T-helper 17 cell (primary cell): ENCODE measurements at places on chromosomes 3 and 15. TPM values are rescaled to one million over a fixed set of nuclear protein-coding genes. Genes with fewer than 3 reads are reported as not detected.

Gene ESYT3
- 0.40 TPM for total RNA-seq

Gene IL5RA
- total RNA-seq = 10.4 TPM

Gene CCR4
- 117 TPM for total RNA-seq

Gene BFSP2
- total RNA-seq = 1.2 TPM

Gene SCAANT1
- total RNA-seq = 1.7 TPM

Gene RTP3
- not detected for total RNA-seq

DNA sequence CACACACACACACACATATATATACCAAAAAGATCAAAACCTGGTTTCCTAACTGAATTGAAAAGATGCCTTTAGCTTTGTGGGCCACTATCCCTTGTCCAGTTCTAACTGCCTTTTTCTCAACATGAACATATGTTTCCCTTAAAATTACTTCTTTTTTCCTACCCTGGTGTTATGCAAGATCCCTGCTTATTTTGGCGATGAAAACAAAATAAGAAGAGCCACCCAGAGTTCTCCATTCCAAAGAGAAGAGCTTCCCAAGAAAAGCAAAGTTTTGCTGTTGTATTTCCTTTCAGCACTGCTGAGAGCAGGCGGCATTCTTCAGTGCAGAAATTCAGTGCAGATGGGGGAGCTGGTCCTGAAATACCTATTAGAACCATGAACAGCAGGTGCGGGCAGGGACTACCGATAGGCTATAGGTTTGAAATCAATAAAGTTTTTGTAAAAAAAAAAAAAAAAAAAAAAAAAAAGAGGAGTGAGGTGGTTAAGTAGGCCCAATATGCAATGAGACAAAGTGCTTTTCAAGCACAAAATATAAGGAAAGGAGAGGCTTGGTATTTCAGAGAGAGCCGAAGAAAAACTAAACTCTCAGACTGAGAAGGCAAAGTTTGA lies 238.0 kb downstream of the FOXP1 start:
- H3K36me3 ChIP-seq = peaks cover 4% of the 10 kb centered on the region
- no peak for DNase-seq
- H3K4me1 ChIP-seq = peaks cover 15% of the 10 kb centered on the region
- no peak overlapping the region for H3K4me3 ChIP-seq
- no peaks in the 10 kb centered on the region for H3K27me3 ChIP-seq

DNA sequence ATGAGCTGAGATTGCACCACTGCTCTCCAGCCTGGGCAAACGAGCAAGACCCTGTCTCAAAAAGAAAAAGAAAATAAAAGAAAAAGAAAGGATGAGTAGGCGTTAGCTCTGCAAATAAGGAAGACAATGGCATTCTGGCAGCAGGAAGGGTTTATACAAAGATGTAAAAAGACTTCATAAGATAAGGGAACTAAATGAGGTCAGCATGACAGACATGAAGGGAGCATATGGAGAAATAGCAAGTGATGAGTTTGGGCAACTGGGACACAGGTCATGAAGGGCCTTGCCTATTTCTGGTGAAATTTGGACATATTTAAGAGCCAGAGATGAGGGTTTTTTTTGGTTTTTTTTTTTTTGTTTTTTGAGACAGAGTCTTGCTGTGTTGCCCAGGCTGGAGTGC lies 24.5 kb downstream of the TMEM266 start:
- DNase-seq = no peak
- peaks cover 65% of the 10 kb centered on the region for H3K27me3 ChIP-seq
- no peak overlapping the region for H3K4me3 ChIP-seq
- H3K4me1 ChIP-seq = peaks cover 6% of the 10 kb centered on the region
- H3K36me3 ChIP-seq = peaks cover 7% of the 10 kb centered on the region

- H3K4me1 ChIP-seq = peaks cover 3% of the 10 kb centered on the region
- H3K27ac ChIP-seq = no peak overlapping the region
- H3K36me3 ChIP-seq = no peaks in the 10 kb centered on the region
- H3K4me3 ChIP-seq = no peak overlapping the region
- H3K27me3 ChIP-seq = peaks cover 31% of the 10 kb centered on the region
- DNase-seq = no peak
Observed at GRCh38 chr3:56302417-56302816, 165.8 kb downstream of the ERC2 start.

DNA sequence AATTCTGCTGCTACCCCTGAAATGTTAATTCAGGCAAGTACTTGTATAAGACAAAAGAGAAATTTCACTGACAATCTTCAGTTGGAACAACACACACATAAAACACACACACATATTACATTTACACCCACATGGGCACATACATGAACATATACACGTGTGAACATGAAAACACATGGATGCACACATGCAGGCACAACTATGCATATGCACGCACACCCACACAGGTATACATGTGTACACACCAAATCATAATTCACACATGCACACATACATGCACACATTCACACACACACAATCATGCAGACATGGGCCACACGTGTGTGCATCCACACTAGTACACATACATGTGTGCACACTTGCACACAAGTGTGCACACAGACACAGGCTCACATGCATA lies 277.8 kb downstream of the OCA2 start:
- H3K27me3 ChIP-seq = no peaks in the 10 kb centered on the region
- no peak overlapping the region for H3K27ac ChIP-seq
- no peak overlapping the region for H3K4me3 ChIP-seq
- DNase-seq = no peak
- no peaks in the 10 kb centered on the region for H3K4me1 ChIP-seq

DNA sequence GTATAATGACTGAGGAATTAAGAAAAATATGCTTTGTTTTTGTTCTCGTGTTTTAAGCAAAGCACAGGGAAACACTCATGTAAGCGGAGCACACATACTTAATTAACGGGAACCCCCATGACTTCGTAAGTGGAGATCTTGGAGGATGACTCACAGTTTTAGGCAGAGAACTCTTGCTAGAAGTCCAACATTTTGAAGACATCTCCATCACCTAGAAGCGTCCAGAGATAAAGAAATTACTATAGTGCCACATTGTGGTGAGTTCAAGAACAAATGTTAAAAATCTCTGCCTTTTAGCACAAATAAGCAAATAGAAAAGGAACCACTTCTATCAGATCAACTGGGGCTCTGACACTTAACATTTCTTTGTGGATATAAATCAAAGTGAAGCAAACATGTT lies 194.1 kb upstream of the ARHGEF26 start:
- DNase-seq = no peak
- no peaks in the 10 kb centered on the region for H3K4me1 ChIP-seq
- no peak overlapping the region for H3K4me3 ChIP-seq
- H3K27me3 ChIP-seq = peaks cover 13% of the 10 kb centered on the region

DNA sequence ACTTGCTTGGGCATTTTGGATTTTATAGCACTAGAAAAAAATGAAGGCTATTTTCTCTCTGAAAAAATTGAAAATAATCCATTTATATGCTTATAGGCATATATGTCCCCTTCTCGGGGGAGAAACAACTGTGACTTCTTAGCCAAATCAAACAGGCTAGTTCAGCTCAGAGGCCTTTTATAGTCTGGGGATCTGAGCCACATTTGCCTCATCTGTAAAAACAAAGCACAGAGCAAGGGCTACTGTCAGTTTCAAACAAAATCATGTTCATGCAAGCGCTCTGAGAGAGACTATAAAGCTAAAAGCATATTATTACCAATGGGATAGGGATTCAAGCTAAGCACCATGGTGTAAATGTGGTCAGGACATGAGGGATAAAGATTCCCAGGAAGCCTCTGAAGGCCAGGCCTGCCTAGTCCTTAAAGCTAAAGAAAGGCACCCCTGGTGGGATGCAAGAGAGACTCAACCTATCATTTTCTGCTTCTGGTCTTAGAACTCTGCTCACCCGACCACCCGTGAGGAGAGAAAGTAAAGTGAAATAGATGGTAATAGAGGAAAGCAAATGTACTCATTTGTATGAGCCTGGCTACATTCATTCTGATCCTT lies 51.0 kb upstream of the IL12A start:
- H3K4me3 ChIP-seq = no peak overlapping the region
- peaks cover 4% of the 10 kb centered on the region for H3K4me1 ChIP-seq
- peaks cover 2% of the 10 kb centered on the region for H3K36me3 ChIP-seq

DNA sequence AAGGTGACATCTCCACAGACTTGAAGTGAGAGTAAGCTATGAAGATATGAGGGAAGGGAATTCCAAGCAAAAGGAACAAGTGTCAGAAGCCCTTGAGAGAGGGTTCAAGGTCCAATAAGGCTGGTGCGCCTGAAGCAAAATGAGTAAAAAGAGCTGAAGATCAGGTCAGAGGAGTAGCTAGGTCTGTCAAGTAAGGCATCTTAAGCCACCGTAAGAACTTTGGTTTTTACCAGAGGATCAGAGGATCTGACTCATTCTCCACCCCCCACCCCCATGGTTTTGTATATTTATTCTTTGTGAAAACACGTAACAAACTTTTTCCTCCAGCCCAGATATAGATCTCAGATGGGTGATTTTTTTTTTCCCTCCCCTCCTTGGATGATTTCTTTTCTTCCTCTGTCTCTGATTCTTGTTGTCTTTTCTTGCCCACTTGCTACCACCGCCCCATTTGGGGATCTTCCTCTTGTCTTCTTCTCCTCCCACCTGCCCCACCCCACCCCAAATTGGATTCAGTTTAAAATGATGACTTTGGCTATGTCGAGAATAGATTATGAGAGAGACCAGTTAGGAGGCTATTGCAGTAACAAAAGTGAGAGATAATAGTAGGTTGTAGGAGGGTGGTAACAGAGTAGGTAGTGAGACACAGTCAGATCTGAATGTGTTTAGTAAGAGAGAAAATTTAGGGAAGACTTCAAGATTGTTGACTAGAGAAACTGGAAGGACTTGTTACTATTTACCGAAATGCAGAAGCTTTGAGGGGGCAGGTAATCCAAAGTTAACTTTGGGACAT lies 6.1 kb downstream of the TRMT10C start:
- peak overlapping the region; percentile 71 for H3K27ac ChIP-seq
- peaks cover 40% of the 10 kb centered on the region for H3K4me1 ChIP-seq
- DNase-seq = no peak
- H3K27me3 ChIP-seq = no peaks in the 10 kb centered on the region

- no peak for DNase-seq
- H3K36me3 ChIP-seq = no peaks in the 10 kb centered on the region
- peaks cover 9% of the 10 kb centered on the region for H3K27me3 ChIP-seq
Observed at GRCh38 chr3:110789315-110789714, 282.3 kb upstream of the NECTIN3 start.

DNA sequence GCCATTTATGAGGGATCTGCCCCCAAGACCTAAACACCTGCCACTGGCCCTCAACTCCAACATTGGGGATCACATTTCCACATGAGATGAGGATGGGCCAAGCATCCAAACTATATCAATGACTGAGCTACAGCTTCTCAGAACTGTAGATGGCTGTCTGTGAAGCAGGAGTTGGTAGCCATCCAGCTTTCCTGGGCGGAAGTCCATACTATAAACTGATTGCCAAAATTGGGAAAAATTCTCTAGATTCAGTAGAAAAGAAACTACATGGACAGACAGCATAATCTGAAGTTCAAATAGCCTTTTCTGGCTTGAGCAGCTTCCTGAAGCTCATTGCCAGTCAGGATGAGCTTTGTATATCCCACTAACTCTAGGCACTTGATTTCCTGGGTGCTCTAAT lies 214.7 kb upstream of the ZBTB20 start:
- no peak overlapping the region for H3K27ac ChIP-seq
- H3K4me1 ChIP-seq = peaks cover 6% of the 10 kb centered on the region
- H3K4me3 ChIP-seq = no peak overlapping the region
- no peak for DNase-seq
- no peaks in the 10 kb centered on the region for H3K27me3 ChIP-seq

GRCh38 chr3:110419601-110420000 lies 652.0 kb upstream of the NECTIN3 start:
- H3K27me3 ChIP-seq = no peaks in the 10 kb centered on the region
- no peaks in the 10 kb centered on the region for H3K4me1 ChIP-seq
- no peak for DNase-seq
- H3K27ac ChIP-seq = no peak overlapping the region

DNA sequence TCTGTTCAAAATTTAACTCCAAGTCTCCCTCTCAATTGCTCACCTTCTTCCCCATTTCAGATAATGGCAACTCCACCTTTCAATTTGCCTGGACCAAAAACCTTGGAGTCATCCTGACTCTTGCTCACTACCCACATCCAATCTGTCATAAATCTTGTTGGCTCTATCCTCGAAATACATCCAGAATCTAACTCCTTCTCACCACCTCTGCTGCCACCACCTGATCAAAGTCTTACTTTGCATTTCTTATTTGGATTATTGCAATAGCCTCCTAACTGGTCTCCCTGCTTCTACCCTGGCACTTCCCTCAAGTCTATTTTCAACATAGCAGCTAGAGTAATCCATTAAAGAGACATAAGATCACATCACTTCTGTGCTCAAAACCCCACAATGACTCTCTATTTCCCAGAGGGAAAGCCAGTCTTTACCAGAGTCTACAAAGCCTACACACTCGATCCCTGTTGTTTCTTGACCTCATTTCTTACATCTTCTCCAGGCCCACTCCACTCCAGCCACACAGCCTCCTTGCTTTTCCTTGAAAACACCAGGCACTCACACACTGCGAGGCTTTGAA lies 86.6 kb downstream of the GPR156 start:
- no peak for DNase-seq
- H3K27ac ChIP-seq = no peak overlapping the region
- H3K36me3 ChIP-seq = no peaks in the 10 kb centered on the region
- H3K4me3 ChIP-seq = no peak overlapping the region
- H3K4me1 ChIP-seq = no peaks in the 10 kb centered on the region
- H3K27me3 ChIP-seq = no peaks in the 10 kb centered on the region

GRCh38 chr3:176357891-176358290 lies 839.4 kb downstream of the TBL1XR1 start:
- DNase-seq = no peak
- no peaks in the 10 kb centered on the region for H3K4me1 ChIP-seq
- no peaks in the 10 kb centered on the region for H3K27me3 ChIP-seq

DNA sequence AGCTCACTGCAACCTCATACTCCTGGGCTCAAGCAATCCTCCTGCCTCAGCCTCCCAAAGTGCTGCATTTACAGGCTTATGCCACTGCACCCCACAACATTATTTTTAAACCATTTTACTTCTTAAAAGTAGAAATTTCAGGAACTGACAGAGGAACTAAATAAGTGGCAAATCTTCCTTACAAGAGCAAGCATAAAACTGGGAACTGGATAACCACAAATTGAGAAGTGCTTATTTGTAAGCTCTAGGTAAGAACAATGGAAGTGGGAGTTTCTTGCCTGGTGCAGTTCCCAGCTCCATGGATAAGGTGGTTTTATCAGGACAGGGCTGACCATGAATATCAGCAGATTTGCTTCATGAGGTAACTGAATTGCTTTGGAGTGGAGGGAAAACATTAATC lies 655.2 kb downstream of the DIPK2A start:
- H3K27ac ChIP-seq = no peak overlapping the region
- no peaks in the 10 kb centered on the region for H3K36me3 ChIP-seq
- H3K4me1 ChIP-seq = no peaks in the 10 kb centered on the region
- H3K4me3 ChIP-seq = no peak overlapping the region

GRCh38 chr15:32908135-32908801 lies 190.5 kb downstream of the GREM1 start:
- H3K4me3 ChIP-seq = no peak overlapping the region
- peaks cover 3% of the 10 kb centered on the region for H3K36me3 ChIP-seq
- peaks cover 2% of the 10 kb centered on the region for H3K4me1 ChIP-seq
- DNase-seq = no peak
- no peak overlapping the region for H3K27ac ChIP-seq
